ENCODE measurements at places on chromosomes 1 and 21.

- DNase-seq, result no peak
Observed at GRCh38 chr1:182764029-182764727, 25.4 kb upstream of the NPL start.

DNA sequence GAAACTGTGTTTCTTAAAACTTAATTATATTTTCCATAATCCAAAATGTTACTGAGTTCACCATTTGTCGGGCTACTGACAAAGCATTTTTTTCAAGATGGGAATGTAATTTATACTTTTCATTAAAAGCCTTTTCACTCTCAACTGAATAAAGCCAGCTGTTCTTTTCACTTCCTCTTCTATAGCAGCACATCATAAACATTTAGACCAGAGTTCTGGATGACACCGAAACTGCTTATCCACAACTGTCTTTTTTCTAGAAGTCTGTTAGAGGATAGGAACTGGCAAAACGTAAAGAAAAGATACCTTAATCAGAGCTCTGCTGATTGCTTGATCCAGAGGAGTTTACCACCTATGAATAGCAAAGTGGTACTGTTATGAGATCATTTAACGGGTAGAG lies 594.7 kb downstream of the ADGRL2 start:
- no peak for DNase-seq

DNA sequence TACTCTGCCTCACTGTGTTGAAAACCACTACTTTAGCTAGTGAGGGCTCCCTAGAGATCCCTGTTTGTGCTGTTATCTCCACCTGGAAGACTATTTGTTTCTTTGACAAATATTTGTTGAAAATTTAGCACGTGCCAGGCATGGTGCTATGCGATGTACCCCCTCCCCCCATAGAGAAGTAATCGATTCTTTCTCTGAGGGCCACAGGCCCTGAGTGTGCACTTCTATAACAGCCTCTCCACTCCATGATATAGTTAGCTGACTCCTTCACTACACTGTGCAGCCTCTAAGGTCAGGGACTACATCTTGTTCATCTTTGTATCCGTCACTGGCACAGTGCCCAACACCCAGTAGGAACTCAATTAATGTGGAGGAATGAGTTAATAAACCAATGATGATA lies 17.3 kb upstream of the RBM15 start:
- DNase-seq, result no peak

DNA sequence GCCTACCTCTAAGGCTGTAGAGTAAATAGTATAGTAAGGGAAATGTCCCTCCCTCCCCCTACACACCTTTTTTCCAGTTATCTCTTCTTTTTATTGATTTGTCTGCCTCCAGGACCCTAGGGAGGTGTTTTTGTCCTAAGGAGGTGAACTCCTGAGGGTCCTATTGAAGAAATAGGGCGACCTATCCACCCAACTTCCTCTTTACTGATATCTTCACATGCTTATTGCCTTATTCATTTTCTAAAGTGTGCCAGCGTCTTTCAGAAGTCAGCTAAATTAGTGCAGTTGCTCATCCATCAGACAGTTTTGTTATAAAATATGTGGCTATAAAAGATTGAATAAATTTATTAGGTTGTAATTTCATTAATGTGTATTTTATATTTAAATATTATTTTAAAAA lies 5.9 kb downstream of the BACH1 start:
- no peak for DNase-seq

GRCh38 chr1:169491845-169492281 lies 6.1 kb upstream of the SLC19A2 start:
- DNase-seq, result peak; percentile 31

DNA sequence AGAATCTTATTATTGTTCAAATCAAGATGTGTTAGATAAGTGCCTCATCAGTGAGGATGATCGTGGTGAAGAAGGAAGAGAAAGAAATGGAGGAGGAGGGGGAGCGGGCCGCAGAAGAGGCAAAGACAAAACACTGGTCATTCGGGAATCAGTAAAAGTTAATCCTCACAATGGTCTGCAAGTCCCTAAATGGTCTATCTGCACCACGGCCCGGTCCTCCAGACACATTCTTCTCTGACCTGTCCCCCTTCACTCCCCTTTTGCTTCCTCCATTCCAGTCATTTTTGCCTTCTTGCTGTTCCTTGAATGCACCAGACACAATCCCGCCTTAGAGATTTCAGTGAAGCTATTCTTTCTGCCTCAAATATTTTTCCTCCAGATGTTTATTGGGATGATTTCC lies 240.1 kb upstream of the ADGRL2 start:
- no peak for DNase-seq

GRCh38 chr1:164602101-164602422 lies 43.1 kb downstream of the PBX1 start:
- no peak for DNase-seq

GRCh38 chr1:162055062-162055461 lies 14.4 kb upstream of the NOS1AP start:
- DNase-seq, result no peak

DNA sequence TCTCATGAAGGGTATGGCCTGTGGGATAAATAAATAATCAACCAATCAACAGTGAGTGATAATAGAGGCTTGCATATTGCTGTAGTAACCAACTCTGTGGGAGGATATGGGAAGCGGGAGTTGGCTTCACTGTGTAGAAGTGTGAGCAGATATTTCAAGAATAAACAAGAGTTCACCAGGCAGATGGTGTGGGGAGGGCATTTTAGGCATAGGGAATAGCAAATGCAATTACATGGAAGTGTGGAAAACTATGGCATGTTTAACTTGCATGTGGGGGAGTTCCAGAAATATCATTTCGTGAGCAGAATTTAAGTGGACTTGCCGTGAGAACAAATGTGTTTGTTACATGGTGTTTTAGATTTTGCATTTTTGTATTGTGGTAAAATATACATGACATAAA lies 95.2 kb downstream of the SPATA46 start:
- no peak for DNase-seq

- DNase-seq, result no peak
Observed at GRCh38 chr1:85358702-85359438, 82.4 kb upstream of the BCL10 start.

- no peak for DNase-seq
Observed at GRCh38 chr1:190908246-190908645, 430.6 kb upstream of the BRINP3 start.

GRCh38 chr1:13806108-13806507 lies 106.1 kb downstream of the PRDM2 start:
- DNase-seq, result no peak
